Endothelial cell (in vitro differentiated cells): ENCODE measurements at places on chromosomes 2 and 18.

GRCh38 chr2:174020026-174020425 is 54.9 kb upstream of the SP3 start:
- no peak for DNase-seq

DNA sequence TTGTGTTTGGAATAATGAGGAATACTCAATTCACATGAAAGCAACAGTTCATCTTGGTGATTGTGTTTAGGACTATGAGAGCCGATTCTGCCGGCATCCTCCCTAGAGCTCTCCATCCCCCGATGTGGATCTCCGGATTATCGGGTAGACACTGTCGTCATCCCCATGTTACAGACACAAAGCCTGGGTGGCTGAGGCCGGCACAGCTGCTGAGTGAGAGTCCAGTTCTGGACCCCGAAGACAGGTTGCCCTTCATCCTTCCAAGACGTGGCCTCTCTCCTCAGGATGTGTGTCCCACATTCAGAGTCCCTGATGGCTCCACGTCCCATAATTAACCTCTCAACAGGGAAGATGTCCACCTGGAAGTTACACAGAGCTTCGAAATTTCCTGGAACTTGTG is 129.3 kb downstream of the HDAC4 start:
- DNase-seq: no peak

GRCh38 chr18:57819671-57820460 is 16.8 kb upstream of the ATP8B1 start:
- DNase-seq: peak; percentile 5

- no peak for DNase-seq
Measured at GRCh38 chr2:28681158-28681571, 70.5 kb upstream of the PPP1CB start.

DNA sequence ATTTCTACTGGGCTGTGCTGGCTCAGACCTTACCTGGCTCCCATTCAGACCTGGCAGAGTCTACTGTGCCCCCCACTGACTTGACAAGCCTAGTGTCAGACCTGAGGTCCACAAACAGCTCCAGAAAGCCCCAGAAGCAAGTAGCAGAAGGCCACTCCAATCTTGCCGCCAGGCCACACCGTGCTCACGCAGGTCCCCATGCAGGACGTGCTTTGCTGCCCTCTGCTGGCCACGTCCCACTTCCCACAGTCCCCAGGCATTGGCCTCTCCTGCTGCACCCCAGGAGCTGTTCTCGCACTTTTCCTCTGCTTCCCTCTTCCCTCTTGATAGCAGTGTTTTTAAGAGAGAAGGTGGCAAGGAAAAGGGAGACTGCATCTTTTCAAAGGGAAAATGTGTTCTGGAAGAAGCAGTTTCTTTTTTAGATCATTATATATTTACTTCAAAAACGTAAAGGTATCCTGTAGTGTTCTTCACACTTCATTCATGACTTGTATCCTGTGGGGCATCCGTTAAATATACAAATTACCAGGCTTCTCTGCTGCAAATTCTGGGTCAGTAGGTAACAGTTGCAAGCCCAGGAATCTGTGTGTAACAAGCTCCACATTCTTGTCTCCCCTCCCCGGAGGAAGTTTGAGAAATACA is 81.4 kb upstream of the PAPOLG start:
- DNase-seq: peak; percentile 94

DNA sequence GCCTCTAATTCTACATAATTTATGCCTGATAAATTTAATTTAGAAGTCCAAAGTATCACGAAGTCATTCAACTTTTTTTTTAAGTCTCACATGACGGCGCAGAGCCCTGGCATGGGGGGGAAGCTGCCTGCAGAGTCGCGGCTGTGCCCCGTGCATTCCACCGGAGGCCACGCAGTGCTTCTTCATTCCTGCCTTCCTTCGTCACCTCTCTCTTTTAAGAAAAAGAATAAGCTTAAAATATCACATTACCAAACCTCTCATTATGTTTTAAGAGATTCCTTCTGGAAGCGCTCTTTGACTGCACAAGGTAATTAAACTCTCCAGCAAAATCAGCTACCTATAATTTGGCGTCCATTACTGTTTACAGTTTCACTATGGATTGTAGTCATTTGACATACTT is 20.3 kb upstream of the KIDINS220 start:
- DNase-seq: no peak

GRCh38 chr18:12766986-12767433 is 64.2 kb downstream of the PSMG2 start:
- DNase-seq: peak; percentile 35

- DNase-seq: no peak
Measured at GRCh38 chr2:126932529-126932928, 33.8 kb downstream of the TEX51 start.

GRCh38 chr2:122236152-122236874 is 480.9 kb downstream of the TSN start:
- DNase-seq: no peak

DNA sequence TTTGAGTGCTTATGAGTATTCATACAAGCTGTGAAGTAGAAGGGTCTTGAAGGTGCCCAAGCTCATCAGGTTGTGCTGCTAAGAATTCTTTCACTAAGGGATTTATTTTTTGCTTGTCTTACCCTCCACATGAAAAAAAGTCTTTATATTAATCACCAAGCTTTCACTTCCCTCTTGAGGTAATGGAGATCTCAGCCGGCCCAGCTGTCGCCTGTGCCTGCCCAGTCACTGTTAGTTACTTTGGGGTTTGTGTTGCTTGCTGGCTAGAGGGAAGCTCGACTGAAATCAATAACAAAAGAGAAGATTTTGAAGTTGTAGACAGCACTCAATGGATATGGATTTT is 21.9 kb downstream of the MC2R start:
- no peak for DNase-seq

DNA sequence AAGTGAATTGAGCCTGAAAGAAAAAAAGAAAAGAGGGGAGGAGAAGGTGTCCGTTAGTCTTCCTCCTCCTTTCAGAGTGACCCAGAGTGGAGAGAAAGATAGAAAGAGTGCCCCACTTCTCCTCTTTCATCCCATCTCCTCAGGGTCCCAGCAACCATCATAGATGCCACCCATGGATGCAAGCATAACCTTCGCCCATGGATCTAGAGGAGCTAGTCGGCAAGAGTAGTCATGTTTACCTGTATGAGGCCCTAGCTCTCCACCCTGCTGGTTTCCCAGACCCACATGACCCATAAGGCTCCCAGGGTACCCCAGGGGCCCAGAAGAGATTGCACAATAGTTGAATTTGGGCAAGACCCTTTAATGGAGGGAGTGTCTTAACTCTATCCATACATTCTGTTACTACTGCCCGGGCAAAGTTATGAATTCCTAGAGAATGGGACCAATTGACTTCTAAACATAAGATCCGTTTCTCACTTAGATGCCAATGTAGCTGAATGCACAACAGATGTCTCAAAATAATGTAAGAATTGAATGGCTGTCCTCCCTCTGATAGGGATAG is 56.1 kb upstream of the CDCA7 start:
- no peak for DNase-seq

- no peak for DNase-seq
Measured at GRCh38 chr2:88582030-88582429, 45.2 kb downstream of the EIF2AK3 start.

GRCh38 chr2:129274038-129274415 is 705.4 kb upstream of the RAB6C start:
- no peak for DNase-seq

DNA sequence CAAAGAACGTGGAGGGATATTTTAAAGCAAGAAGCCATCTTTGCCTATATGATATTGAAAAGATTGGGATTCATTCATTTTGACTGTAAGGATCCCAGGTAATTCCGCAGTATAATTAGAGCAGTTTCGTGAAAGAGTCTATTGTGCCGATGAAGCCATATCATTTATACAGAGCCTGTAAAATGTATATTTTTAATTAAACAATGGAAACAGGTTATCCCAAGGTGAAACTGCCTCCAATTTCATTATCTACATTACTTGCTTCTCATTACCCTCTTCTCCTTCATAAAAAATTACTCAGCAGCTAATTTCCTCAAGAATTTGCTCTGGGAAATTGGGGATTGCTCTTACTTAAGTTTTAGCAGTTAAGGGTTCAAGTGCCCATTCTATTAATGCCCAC is 444.1 kb downstream of the SOCS6 start:
- no peak for DNase-seq

DNA sequence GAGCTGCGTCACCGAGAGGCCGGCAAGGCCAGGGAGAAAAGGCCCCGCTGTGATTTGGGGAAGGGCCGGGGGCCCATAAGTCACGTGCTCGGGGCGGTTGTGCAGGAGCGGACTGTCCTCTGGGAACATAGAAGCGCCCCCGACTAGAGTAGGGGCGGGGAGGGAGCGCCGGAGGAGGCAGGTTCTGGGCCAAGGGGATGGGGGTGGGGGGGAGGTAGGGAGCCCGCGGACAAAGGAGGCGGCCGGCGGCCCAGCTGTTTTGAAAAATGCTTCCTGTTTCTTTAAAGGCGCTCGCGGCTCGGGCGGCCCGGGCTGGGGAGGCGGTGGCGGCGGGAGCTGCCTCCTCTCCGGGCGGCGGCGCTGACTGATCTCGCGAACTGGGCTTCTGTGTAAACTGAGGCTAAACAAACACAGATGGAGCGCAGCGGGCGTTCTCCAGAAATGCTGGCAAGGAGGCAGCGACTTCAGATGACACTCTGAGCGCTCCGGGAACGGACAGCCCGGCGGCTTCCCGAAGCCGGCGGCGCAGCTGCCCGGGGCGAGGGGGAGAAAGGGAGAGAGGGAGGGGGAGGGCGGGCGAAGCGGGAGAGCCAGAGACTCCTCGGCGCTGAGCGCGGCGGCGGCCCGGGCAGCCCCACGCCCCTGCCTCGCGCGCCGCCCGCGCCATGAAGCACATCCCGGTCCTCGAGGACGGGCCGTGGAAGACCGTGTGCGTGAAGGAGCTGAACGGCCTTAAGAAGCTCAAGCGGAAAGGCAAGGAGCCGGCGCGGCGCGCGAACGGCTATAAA is at the start of gene ATOH8:
Gene ATOH8 (plus strand): TSS at position 467 of the 788 bp plus-strand sequence. CDS start 199 bp downstream, at position 666.
- DNase-seq: peak; percentile 60

DNA sequence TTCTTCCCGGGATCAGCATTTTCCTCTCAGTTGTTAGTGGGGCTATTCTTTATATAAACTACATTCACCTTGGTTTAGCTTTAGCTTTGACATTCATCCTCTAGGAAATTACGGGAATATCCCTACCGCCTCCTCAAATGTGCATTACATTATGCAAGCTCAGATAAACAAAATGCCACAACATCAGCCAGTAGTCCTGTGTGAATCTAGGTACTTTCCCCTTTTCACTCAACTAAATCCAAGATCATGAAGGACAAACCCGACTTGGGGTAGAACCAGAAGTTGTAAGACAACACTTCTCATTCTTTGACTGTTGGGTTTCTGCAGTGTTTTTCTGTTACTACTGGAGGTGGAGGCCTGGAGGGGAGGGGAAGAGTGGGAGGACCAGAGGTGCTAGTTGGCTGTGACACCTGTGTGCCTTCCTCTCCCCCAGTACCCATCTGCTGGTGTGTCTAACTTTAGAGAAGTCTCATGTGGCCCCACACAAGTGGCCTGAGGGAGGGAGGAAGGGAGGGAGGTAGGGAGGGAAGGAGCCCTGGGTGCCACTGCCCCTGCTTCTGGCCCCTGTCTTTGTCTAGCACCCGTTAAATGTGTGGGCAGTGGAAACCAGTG is 84.8 kb upstream of the BCL2L11 start:
- DNase-seq: no peak

DNA sequence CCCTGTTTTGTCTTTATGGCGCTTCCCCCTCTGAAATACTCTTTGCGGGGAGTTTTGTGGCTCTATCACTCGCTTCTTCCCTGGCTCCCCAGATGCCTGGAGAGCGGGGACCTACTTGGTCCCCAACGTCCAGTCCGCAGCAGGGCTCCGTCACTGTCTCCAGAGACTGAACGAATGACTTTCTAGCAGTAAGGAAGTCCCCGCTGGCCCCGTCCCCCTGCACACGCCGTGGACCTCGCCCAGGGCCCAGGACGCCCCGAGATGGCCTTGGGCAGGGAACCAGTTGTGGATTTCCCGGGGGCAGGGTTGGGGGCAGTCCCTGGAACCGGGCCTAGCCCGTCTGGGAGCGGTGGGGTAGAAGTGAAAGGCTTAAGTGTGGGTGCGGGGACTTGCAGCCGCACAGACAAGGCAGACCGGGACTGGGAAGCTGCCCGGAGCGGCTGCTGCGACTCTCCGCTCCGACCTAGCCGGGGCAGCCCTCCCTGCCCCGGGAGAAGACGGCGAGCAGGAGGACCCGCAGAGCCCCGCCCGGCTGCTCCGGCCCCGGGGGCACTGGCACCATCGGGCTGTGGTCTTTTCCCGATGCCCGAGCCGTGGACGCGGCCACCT is 821 bp upstream of the EPHA4 start:
- DNase-seq: peak; percentile 23

DNA sequence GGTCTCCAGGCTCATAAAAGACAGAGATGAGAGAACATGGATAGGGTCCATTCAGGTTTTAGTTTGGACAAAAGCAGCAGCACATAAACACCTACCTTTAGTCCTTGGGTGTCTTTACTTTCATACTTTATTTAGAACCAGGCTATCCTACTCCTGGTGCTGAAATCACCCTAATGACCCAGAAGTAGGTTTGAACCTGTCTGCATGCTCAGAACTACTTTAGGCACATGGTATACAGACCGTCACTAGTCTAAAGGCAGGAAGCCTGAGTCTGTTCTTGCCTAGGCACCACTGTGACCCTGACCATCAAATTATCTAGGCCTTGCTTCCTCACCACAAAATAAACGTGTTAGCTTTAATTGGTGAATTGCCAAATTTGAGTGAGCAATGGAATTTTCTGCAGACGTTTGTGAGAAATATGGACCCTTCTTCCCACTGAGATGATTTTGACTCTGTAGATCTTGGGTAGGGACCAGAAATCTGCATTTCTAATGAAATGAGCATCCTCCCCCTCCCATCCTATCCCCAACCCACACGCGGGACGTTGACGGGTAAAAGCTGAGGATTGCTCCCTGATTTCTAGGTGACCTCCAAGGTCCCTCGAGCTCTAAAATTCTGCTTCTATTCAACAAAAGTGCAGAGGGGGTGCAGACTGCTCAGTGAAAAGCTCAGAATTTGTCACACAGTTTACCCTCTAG is 75.1 kb downstream of the PLEKHM3 start:
- no peak for DNase-seq

GRCh38 chr2:50949450-50950193 is 82.3 kb downstream of the NRXN1 start:
- DNase-seq: no peak

- no peak for DNase-seq
Measured at GRCh38 chr18:23583071-23583865, 3.0 kb downstream of the NPC1 start.

DNA sequence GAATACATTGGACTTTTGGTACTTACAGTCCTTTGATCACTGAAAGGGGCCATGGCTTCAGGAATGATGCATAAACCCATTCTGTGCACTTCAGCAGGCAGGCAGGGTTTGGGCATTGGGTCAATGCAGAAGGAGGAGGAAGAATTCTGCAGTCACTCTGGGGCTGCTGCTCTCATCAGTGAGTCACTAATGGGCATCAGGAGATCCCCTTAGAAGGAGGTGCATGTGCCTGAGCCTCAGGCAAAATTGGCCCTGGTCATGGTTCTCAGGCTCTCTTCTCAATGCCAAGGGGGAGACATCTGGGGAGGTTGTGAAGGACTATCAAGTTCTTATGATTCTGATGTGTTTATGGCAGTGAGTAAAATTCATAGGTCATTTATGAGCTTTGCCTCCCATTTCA is 52.0 kb upstream of the TNP1 start:
- DNase-seq: no peak

- no peak for DNase-seq
Measured at GRCh38 chr18:23311351-23312121, 141.6 kb upstream of the RIOK3 start.

GRCh38 chr2:235139956-235140800 is 188.4 kb downstream of the SH3BP4 start:
- no peak for DNase-seq
